ENCODE measurements at places on chromosomes 5 and 9.

GRCh38 chr5:167763772-167764171 lies 527.7 kb upstream of the WWC1 start:
- DNase-seq, result no peak

GRCh38 chr9:99093492-99093791 lies 11.5 kb upstream of the TGFBR1 start:
- DNase-seq, result no peak

DNA sequence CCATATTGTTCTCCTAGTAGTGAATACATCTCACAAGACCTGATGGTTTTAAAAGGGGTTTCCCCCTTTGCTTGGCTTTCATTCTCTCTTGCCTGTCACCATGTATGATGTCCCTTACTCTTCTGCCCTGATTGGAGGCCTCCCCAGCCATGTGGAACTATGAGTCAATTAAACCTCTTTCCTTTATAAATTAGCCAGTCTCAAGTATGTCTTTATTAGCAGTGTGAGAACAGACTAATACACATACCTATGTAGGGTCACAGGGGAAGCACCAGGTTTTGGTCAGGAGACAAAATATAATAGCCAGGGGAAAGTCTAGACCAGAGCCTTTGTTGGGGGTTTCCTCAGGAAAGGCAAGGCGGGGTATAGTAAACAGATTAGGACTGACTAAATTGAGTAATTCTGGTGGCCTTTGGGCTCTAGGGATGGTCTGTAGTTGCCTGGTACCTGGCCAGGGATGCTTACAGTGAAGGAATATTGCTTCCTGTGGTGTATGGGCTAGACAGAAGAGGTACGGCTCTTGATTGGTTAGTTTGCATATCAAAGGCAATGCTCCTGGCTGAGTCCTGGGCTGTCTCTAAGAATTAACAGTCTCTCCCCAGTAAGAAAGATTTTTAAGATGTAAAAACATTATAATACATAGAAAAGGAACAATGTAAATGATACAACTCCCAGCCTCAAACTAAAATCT lies 254.5 kb downstream of the ELAVL2 start:
- no peak for DNase-seq

DNA sequence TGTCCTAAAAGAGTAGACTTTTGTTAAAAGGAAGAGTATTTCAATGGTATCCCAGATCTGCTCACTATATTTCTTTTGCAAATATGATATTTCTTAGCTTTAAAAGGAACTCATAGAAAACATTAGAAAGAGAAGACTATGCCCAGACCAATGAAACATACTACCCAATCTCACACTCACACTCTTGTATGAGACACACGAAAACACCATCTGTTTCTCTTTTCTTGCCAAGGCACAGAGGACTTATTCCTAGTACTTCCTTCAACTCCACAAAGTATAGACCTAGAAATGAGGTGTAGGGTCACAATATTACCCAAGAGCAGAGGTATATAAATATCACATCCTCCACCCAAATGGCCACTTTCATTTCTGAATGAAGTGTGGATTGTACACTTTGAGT lies 292.4 kb upstream of the ACO1 start:
- DNase-seq, result no peak

DNA sequence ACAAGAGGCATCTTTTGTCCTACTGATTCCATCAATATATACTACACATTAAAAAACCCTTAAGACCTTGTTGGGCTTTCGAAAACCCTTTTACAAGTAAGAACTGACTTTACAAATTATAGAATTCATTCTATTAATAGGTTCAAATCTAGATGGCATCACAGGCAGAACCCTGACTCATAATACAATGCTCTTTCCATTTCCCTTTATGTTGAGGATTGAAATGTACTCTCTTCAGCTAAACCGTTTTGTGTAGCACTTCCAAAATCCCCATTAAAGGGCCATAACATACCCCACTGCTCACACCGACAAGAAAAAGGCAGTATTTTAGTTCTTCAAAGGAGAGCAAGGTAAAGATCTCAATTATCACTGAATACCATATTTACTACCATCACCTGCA lies 11.2 kb downstream of the CSNK1A1 start:
- DNase-seq, result no peak

GRCh38 chr5:72427488-72428437 lies 79.4 kb downstream of the ZNF366 start:
- peak; percentile 90 for DNase-seq

Data from choroid plexus epithelial cell (primary cell).